ENCODE measurements at places on chromosomes 5 and 9. TPM values are rescaled to one million over a fixed set of nuclear protein-coding genes. Genes with fewer than 3 reads are reported as not detected.

DNA sequence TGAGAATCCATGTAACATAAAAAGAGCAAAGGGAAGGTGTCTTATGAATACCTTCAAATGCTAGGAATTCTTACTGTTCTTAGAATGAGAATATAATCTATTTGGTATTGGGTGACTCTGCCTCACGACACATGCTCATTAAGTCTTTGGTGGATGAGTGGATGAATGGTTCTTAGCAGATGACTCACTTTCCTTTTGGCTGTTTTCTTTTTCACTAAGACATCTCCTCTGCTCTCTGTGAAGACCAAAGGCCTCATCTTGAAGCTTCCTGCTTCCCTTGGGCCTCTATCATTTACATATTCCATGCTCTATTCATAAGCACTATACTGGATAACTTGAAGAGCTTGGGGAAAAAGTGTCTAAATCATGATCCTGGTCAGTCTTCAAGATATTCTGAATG lies 468.1 kb downstream of the SPATA31D1 start:
- DNase-seq = peak; percentile 71

DNA sequence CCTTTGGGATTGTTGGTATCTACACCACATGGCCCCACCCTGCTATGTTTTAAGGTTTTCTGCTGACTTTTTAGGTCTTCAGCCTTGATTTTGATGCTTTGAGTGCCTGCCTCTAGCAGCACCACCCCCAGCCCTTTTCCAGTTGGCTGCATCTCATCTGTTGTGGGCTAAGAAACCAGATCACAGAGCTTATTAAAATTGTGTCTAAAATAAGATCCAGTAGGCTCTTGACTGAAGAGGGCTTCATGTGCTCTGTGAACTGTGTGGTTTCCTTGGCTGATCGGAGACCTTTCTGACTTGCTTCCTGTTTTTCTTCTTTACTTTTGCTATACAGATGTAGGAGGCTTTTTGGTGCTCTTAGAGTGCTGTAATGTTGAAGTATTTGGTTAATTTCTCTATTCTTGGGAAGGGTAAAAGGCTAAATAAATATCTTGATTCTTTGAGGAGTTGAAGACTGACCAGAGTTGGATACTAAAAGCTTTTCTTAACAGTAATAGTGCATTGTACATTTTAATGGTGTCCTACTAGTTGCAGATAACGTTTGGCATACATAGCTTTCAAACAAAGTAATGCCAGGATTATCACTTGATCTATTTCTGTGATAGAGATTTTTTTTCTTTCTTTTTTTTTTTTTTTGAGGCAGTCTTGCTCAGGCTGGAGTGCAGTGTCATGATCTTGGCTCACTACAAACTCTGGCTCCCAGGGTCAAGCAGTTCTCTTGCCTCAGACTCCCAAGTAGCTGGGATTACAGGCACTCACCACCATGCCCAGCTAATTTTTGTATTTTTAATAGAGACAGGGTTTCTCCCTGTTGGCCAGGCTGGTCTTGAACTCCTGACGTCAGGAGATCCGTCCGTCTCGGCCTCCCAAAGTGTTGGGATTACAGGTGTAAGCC lies 4.5 kb downstream of the UBE2D2 start:
- DNase-seq = no peak

Gene PAIP1
- total RNA-seq = 136 TPM

DNA sequence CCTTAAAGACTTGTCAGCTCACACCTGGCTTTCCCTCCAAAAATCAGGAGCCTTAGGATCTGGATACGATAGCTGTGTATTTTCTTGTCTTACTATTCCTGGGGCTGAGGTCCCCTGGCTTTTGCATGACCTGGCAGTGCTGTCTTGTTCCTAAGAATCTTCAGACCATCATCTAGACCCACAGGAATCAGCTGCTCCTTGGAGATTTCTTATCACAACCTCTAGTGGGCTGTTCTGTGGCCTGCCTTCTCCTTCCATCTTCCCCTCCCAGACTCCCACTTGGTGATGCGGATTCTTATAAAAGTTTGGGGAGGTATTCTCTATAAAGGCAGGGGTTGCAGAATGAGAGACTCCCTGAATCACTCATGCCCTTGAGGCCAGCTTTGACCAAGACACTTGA lies 21.4 kb downstream of the LCP2 start:
- no peak for DNase-seq

Gene GGTA1
- 0.13 TPM for total RNA-seq

GRCh38 chr5:132658381-132659302 lies 669 bp downstream of the IL13 start:
- no peak for DNase-seq

DNA sequence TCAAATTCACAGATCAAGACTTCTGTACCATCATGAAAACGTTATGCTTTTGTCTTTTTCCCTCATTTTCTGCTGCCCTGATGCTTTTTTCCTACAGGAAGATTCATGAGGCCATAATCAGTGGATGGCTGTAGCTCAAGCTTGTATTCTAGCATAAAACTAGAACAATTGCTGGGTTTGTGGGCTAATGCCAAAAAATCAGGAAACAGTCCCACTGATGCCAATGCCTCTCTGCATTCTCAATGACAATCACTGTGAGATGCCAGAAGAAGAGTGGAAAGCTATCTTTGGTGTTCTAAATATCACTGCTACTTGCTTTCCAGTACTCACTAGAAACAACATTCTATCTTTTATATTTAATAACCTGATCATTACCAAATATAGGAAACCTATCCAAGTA lies 33.3 kb upstream of the FAM170A start:
- no peak for DNase-seq

DNA sequence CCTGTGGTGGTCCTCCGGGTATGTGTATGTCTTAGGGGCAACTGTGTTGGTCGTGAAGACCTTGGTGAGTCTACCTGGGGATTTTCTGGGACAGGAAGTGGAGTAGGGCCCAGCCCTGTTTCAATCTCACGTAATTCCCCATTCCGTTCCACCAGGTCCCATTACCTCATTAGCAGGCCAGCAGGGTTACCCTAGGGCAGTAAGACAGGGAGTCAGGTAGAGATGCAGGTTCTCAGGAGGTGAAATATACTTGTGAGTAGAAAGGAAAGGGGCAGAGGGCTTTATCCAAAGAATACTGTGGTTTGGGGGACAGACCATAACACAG lies 56.5 kb downstream of the MACROH2A1 start:
- no peak for DNase-seq

- DNase-seq = no peak
Measured at GRCh38 chr5:123753937-123754891, 242.2 kb downstream of the CSNK1G3 start.

- DNase-seq = no peak
Measured at GRCh38 chr9:127777368-127777980, 992 bp downstream of the SH2D3C start.

- no peak for DNase-seq
Measured at GRCh38 chr5:147635882-147636728, 126.2 kb upstream of the DPYSL3 start.

DNA sequence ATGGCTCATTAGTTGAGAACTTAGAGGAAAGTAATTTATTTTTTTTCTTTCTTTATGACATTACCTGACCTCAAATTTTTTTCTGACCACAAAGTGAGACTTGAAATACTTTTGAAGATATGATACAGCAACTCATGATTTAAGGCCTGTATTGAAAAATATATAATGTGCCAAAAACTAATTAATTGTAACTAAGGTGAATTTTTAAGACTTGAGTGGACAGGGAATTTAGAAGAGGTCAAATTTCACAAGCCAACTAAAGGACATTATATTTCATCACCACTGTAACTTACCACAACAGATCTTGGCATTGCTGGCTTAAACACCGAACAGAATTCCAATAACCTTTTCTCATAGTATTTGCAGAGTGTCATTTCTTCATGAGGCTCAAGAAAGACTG lies 1.8 kb downstream of the CCNH start:
- no peak for DNase-seq

- no peak for DNase-seq
Measured at GRCh38 chr5:76972689-76973088, 19.8 kb downstream of the CRHBP start.

Gene FAM120AOS
- 63.1 TPM for total RNA-seq

Gene SLC36A2
- total RNA-seq = not detected

- no peak for DNase-seq
Measured at GRCh38 chr5:123223921-123224320, 134.9 kb downstream of the PRDM6 start.

Gene ADAMTS16
- total RNA-seq = not detected

Gene STXBP1
- total RNA-seq = 7.9 TPM

- DNase-seq = no peak
Measured at GRCh38 chr5:105836268-105836667, 1834.5 kb downstream of the EFNA5 start.

- DNase-seq = peak; percentile 96
Measured at GRCh38 chr5:66498791-66499207, 97.4 kb upstream of the MAST4 start.

Gene TAS2R1
- total RNA-seq = not detected

- peak; percentile 71 for DNase-seq
Measured at GRCh38 chr9:112074250-112075008, 100.7 kb downstream of the SUSD1 start.

DNA sequence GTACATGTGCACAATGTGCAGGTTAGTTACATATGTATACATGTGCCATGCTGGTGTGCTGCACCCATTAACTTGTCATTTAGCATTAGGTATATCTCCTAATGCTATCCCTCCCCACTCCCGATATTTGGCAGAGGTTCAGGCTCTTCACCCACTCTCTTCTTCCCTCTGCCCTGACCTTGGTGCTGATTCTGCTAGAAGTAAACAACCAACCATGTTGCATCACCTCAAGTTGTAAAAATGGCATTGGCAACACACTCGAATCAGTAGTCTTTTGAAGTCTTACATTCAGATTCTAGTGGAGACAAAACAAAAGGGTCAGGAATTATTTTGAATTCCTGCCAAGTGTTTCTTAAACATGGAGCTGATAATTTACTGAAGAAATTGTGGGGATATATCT lies 40.0 kb downstream of the PRR16 start:
- no peak for DNase-seq

Measured in bronchial epithelial cell (primary cell).